ENCODE measurements at places on chromosomes 12 and 14.

DNA sequence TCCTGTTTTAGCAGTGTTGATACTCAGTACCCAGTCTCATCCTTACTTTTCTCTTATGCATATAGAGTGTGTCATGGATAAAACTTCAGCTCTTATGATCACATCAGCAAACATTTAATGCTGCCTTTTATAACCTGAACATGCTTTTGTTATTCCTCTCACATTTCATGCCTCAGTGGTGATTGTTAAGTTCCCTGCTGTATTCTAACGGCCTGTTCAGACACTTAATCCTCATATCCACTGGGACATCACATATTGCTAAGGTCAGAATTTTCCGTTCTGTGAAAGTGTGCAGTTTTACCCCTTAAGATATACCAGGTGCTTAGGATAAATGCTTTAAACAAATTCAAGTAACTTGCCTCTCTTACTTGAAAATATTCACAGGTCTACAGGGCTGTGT, 268.7 kb upstream of the SEL1L start:
- DNase-seq = no peak

- no peak for DNase-seq
Observed at GRCh38 chr12:2832550-2833127, 2.2 kb downstream of the NRIP2 start.

DNA sequence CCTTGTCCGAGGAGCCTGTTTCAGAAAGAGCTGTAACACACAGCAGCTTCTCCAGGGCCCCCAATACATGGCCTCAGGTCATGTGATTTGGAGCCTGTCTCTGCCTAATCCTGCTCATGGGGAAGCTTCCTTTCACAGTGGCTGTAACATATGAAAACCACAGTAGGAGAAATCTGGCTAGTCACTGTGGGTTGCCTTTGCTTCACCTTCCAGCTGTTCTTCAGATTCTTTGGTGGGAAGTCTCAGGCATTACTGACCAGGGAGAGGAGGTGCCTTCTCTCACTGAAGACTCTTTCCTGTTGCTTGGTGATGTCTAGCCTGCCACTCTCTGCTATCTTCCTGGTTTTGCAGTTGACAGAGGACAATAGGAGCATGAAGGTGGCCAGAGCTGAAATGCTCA, 350.6 kb downstream of the DPF3 start:
- peak; percentile 1 for DNase-seq

GRCh38 chr12:50221228-50222008, 54.2 kb upstream of the CERS5 start:
- peak; percentile 79 for DNase-seq

- DNase-seq = no peak
Observed at GRCh38 chr12:115872919-115873357, 404.6 kb downstream of the MED13L start.

- DNase-seq = no peak
Observed at GRCh38 chr12:57579011-57579410, 12.0 kb upstream of the PIP4K2C start.

DNA sequence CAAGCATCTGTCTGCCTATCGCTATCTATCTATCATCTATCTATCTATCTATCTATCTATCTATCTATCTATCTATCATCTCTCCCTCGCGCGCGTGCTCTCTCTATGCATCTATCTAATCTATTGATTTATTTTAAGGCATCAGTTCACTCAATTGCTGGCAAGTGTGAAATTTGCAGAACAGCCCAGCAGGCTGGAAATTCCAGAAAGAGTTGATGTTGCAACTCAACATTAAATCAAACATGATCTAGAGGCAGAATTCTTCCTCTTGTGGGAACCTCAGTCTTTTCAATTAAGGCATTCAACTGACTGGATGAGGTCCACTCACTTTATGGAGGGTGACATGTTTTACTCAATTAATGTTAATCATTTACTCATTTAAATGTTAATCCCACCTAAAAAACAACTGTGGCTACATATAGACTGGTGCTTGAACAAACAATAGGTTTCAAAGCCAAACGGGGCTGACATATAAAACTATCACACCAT, 1210.8 kb downstream of the GALC start:
- no peak for DNase-seq

DNA sequence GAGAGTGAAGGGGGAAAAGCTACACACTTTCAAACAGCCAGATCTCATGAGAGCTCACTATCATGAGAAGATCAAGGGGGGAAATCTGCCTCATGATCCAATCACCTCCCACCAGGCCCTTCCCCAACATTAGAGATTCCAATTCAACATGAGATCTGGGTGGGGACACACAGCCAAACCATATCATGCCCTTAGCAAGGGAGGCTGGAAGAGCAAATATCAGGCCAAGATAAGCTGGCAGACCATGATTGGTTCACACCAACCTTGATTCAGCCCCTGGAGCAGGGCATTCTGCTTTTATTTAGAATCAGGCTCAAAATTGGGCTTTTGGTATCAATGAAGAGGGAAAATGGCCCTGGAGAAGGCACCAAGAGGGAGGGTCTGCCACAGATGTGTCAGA, 137.4 kb downstream of the PRKCH start:
- DNase-seq = no peak

DNA sequence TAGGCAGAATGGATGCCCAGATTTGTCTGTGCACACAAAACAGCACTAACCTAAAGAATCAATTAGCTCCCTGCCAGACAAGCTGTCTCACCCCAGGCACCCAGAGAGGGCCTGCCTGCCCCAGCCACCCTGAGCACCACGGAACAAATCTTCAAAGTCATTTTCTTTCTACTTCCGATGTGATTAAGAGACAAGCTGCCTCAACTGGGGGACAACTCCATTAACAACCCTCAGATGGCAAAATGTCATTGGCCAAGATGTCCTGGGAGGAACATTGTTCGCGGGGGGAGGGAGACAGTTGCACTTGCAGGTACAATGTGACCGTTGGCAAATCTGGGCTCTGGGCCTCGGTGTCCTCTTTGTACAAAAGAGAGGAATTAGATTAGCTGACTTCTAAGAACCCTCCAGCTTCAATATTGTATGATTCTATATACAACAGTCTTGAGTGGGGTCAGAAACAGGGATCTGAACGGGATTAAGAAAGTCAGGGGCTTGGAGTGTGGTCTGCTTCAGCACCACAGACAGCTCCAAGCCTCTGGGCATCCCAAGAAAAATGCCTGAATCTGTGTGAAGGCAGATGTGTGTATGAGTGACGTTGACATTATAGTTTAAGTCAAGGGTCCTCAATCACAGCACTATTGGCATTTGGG, 42.8 kb upstream of the CMKLR1 start:
- peak; percentile 19 for DNase-seq

DNA sequence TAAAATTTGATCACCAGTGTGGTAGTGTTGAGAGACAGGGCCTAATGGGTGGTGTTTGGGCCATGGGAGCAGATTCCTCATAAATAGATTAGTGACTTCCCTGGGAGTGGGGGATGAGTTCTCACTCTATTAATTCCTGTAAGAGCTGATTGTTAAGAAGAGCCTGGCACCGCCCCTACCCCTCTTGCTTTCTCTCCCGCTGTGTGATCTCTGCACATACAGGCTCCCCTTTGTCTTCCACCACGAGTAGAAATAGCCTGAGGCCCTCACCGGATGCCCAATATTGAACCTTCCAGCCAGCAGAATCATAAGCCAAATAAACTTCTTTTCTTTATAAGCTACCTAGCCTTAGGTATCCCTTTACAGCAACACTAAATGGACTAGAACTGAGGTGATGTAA, 31.9 kb upstream of the CAND1 start:
- DNase-seq = no peak

DNA sequence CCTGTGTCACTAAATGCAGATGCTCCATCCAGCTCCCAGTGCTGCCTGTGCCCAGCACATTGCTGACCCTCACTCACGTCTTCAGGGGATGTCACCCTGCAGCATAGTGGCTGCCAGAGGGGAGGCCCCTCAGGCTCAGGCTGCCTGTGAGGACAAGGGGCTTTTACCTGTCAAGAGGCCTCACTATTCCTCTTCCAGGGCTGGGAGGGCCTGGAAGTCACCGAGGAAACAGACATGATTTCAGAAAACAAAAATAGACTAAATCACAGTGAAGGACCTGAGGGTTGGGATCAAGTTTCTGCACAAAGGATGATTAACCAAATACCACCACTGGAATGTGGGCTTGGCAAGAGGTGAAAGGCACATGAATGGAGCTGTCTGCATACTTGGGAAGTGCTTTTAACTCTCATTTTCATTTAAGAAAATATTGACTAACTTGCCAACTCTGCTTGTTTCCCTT, 1202.3 kb downstream of the BCL11B start:
- DNase-seq = no peak

DNA sequence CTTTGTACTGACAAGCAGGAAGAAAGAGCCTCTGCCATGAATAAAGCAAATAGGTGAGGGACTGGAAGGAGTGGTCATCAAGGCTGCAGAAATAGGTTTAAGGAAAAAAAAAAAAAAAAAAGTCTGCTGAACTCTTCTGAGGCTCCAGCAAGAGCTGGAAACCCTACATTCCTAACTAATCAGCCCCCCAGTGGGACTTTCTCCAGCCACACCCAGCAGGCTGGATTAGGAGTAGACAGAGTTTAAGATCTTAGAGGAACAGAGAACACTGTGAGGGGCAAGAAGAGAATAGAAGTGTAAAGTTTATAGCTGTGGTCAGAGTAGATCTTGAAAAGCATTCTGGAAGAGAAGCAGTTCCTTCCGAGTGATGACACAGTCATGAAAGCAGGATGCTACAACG, 66.4 kb downstream of the ATXN2 start:
- DNase-seq = no peak

GRCh38 chr14:104650057-104650980, 39.1 kb upstream of the INF2 start:
- DNase-seq = peak; percentile 60

GRCh38 chr12:114508529-114509129, 102.7 kb upstream of the TBX5 start:
- DNase-seq = peak; percentile 74

DNA sequence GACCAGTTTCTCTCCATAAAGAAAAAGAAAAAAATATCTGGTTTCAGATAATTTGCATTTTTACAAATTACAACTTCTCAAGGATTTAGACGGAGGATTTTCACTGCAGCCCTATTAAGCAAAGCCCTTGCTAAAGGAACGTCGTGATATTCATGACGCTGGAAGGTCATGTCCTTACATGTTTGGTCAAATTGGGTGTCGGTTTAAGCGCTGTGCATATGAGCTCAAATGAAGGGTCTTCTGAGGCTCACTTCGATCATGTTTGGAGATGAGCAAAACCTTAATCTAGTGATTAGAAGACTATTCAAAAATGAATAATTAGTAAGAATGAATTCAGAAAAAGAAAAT, 67.3 kb upstream of the USP15 start:
- DNase-seq = no peak

DNA sequence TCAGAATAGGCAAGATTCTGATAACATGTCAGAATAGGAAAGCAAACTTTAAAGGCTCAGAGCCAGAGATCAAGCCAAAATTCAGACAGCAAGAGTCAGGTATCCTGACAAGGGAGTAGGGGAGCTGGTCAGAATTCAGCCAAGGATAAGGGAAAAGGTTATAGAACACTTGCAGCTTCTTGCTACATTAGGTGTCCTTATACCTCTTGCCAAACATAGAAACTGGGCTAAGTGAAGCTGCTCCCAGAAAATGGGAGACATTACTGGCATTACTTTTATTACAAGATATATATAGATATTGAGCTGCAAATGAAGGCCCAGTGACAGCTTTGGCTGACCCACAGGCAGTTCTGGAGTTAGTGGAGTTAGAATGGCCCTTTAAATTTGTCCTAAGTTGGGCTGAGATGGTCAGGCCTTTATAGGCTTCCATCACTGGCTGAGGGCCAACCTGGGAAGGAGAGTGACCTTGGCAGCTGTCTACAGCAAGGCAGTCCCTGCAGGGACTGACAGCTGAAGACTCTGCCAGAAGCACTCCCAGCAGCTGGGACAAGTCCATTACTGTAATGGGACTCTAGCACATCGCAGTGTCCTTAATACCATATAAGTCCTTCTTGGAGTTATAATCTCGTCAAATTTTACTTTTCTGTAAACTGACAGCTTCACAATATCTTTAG, 83.0 kb downstream of the LRRC9 start:
- no peak for DNase-seq

All from OCI-M1 (cell line).